NCI-H187 (cell line): ENCODE measurements at places on chromosomes 7 and 10.

GRCh38 chr7:48224042-48224441, 52.8 kb downstream of the ABCA13 start:
- no peak for DNase-seq

DNA sequence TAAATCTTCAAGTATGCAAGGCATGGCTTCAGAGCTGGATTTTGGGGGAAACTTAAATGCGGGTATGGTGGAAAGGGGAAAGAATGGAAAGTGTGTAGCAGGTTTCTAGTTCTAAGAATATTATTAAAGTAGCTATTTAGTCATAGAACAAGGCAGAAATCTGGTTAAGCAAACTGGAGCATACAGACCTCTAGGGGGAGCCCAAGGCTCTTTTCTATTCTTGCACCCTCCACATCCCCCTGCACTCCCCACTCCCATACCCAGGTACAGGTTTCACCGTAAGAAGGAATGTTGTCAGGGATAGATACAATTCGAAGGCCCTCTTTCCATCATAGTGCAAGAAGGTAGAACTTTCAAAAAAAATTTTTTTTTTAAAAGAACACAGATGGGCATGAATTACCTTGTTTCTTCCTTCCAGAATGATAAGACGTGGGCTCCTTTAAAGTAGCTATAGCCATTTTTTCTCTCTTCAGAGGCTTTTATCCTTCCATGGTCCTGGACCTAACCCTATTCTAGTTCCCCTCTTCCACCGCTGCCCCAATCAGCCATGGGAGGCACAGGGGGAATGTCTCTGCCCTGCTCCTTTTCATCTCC, 41.5 kb upstream of the SMIM30 start:
- DNase-seq, result peak; percentile 73

GRCh38 chr10:3051692-3052091, 15.7 kb upstream of the PFKP start:
- DNase-seq, result no peak

- DNase-seq, result no peak
These were observed 115.2 kb downstream of the GRID1 start for GRCh38 chr10:86251426-86251825.

DNA sequence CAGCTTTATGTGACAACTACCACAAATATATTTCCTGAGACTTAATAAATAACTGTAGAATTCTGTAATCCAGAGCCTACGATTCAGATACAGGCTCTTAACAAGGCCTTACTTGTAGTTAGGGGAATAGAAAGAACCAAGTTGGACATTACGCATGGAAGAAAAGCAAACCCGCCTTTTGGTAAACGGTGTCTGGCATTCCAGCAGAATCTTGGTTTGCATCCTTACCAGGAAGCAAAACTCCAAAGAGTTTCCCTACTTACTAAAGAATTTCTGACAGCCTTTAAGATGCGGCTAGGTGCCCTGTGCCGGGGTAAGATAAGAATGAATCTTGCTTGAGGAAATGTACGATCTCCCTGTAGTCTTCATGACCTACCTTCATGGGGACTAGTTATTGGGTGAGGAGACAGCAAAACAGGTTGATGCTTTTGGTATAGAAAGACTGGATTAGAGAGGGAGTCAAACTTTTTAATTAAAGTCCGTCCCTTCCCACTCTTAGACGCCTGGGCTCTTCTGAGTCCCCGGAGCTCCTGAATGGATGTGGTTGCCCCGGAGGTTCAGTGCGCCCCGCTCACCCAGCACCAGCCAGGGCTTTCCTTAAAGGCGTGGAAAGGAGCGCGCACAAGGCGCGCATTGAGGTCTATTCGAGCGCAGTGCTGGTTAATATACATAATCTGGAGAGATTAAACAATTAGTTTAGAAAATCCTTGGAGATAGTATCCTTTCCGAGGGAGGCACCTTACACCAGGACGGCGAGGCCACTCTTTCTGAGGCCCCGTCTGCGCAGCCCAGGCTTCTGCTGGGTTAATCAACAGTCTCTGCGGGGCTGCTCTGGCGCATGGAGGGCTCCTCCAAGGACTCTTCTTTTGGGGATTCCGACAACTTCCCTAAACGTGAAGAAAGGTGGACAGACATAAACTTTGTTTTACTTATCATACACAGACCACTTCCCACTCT, 11.5 kb downstream of the PTF1A start:
- DNase-seq, result no peak

- DNase-seq, result no peak
These were observed 28.3 kb upstream of the CREB5 start for GRCh38 chr7:28383975-28384374.

DNA sequence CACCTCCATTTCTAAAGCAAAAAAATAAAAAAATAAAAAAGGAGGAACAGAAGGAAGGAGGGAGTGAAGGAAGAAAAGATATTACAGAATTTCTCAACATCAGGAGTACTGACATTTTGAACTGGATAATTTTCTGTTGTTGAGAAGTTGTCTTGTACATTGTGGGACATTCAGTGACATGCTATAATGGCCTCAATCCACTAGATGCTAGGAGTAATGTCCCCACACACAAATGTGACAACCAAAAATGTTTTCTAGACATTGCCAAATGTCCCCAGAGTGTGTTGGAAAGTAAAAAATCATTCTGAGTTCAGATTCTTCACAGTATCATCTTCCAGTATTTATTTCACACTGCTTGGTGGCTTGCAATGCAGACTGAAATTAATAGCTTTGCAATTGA, 6.5 kb downstream of the ZNF438 start:
- no peak for DNase-seq
